ENCODE measurements at places on chromosomes 12 and 14. TPM values are rescaled to one million over a fixed set of nuclear protein-coding genes. Genes with fewer than 3 reads are reported as not detected.

The ADAM20 gene
- polyA plus RNA-seq: 0.38 TPM

The NRIP2 gene
- 29.7 TPM for polyA plus RNA-seq

The TMEM132C gene
- 2.5 TPM for polyA plus RNA-seq

The SLCO1C1 gene
- polyA plus RNA-seq: 0.65 TPM

DNA sequence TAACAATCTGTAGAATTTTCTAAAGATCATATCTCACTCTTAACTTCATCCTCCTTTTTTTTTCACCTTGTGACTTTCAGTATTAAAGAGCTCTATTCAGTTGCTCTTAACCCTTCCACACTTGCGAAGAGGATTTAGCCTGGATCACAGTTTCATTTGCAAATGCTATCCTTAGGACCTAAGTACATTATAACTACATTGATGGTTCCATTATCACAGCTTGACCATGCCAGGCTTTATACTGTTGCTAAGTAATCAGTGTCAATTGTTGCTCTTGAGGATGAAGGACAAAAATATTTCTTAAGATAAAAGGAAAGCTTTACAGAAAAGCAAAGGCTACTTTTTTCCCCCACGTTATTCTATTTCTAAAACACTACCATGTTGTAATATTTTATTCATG lies 122.2 kb downstream of the PDZRN4 start:
- no peak for DNase-seq

DNA sequence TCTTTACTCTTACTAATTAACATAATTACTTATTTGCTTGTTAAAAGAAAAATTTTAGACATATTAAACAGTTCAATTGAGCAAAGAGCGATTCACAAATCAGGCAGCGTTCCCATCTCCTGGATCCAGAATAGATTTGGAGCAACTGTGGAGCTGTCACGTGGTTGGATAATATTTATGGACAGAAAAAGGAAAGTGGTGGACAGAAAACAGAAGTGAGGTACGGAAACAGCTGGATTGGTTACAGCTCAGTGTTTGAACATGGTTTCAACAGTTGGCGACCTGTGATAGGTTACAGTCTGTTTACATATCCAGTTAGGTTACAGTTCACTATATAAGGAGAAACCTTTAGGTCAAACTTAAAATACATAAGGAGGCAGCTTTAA lies 19.7 kb upstream of the FAM234B start:
- DNase-seq: no peak

DNA sequence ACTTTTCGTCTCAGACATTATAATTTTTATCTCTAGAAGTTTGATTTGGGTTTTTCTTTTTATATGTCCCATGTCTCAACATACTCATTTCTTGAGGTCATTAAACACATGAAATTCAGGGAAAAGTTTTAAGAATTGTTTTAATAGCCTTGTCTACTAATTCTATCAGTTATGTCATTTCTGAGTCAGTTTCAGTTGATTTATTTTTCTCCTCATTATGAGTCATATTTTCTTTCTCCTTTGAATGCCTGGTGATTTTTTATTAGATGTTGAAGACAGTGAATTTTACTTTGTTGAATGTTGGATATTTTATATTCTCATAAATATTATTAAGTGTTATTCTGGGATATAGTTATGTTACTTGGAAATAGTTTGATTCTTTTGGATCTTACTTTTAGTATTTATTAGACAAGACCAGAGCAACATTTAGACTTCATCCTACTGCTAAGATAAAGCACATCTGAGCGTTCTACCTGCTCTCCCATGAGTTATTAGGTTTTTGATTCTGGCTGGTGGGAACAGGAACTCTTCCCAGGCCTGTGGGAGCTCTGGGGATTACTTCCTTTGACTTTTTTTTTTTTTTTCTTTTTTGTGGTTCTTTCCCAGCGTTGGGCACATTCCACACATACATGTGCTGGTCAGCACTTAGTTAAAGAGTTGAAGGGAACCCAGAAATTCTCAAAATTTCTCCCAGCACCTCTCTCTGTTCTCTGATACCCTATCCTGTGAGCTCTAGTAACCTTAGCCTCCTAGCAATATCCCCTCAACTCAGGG lies 1157.7 kb downstream of the BCL11B start:
- DNase-seq: no peak

- DNase-seq: no peak
Measured at GRCh38 chr14:51954031-51954430, 35.3 kb upstream of the RTRAF start.

All from left kidney (tissue), 8 donors.